ENCODE measurements at places on chromosomes 16 and 17.
A peak's percentile ranks its signal among the peaks of the same experiment; 100 is the strongest.

DNA sequence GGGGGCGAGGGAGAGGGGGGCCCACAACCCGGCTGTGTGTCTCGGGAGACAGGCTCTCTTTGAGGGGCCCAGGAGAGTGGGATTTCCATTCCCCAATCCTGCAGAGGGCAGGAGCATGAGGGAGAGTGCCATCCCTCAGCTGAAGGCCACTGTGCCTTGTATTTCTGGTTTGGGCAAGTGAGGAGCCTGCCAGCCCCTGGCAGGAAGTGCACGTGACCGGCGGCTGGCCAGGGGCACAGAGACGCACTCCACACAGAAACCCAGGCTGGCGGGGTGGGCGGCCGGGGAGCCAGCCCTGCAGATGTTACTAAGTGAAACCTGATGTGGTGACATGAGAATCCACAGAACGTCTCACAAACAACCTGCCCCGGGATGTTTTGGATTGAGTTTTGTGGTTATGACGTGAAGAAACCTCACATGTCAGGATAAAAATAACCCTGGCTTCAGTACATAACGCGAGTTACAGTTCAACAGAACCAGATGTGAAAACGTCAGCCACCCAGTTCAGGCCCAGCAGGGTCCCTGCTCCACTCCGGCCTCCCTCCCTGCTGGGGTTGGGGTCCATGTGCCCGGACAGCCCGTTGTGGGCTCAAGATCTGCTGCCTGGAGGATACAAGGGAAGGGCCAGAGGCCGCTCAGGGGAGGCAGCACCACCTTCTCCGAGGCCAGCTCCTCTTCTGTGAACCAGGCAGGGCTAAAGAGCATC, 51.7 kb upstream of the MTSS2 start:
- DNase-seq: peak; percentile 91

GRCh38 chr17:55230716-55231115, 34.0 kb upstream of the HLF start:
- no peak for DNase-seq

DNA sequence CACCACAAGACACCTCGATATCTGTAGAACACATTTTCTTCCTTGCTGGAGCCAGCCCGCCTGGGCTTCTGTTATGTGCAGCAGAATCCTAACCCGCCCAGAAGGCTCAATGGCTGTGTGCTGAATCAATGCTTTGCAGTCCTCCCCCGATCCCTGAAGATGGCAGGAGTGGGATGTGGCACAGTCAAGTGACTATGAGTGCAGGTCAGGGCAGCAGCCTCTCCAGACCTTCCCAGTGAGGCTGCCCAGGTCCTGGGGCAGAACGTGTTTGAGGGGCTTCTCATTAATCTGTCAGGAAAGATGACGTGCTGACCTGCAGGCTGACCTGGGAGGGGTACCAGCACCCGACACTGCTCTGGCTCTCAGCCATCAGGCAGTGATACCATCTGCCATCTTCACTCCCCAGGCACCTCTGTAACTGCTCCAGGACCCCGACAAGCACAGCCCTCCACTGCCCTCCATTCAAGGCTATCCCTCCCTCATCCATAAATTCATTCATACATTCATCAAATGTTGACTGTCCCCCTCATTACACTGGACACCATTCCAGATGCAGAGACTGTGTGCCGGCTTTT, 35.2 kb downstream of the LRRC75A start:
- no peak for DNase-seq

- peak; percentile 98 for DNase-seq
These were observed at the start of gene VAC14 for GRCh38 chr16:70800781-70801480. Gene VAC14 (minus strand): TSS chr16:70801158. CDS start chr16:70800900, 258 bp downstream.

DNA sequence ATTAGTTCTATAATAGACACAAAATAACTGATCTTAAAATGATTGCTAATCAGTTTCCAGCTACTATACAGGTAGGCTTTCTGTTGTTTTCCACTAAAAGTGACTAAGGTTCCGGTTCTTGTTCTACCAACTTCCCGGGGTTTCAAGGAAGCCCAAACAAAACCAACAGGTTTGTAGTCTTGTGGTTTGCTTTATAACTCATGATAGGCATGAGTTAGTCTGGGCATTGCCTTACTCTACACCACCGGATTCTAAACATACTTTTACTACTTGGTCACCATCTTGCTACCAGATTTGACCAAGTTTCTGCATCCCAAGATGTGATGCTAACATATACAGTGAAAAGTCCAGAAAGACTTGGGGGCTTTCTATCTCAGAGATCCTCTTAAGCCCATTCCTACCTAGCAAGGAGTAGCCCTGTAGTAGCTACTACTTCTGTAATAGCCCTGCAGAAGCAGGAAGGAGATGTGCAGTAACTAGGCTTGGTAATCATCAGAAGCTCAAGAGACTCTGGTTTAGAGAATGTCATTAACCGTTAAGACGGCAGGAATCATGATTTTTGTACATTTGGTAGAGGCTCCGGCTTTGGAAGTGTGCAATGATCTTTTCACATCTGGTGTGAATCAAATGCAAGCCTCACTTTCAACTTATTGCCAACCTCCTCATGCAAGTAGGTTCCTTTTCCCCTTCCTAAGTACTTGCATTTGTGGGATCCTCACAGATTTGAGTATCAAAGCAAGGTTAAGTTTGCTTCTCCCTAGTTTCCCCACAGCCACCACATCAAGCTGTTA, 1.6 kb downstream of the FAM117A start:
- DNase-seq: no peak

DNA sequence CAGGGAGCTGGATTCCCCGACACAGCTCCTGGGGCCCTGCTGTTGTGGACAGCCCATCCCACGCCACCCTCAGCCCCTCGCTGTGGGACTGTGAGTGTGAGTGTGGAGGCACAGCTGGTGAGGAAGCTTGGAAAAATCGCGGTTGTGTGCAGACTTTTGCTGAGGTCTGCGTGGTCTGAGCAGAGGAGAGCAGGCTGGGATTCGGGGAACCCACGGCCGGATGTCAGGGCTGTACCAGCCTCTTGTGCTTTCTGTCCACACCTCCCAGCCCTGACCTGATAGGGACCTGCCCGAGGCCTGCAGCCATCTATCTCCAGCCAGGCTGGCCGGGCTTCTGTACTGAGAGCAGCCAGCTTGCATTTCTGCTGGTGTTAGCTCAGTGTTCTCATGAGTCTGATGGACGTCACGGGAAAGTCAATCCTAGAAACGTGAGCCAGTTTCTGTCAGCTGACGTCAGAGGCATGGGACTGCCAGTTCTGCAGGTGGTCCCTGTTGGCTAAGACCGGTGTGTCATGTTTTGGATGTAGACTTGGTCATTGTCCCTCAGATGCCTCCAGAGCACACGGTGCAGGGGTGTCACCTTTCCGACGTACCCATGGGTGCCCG, 72.8 kb upstream of the ZNF750 start:
- no peak for DNase-seq

DNA sequence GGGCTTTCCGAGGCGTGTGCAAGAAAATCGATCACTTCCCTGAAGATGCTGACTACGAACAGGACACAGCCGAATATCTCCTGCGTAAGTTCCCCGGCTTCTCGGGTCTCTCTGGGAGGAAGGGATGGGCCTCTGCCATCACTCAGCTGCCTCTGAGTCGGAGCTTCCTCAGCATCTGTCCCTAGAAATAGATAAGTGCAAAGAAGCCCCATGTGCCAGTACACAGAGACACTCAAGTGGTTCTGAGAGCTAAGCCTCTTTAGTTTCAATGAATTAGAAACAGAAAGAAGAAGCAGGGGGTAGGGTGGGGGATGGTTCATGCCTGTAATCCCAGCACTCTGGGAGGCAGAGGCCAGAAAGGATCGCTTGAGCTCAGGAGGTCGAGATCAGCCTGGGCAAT, 90.6 kb downstream of the CACNG3 start:
- DNase-seq: no peak

DNA sequence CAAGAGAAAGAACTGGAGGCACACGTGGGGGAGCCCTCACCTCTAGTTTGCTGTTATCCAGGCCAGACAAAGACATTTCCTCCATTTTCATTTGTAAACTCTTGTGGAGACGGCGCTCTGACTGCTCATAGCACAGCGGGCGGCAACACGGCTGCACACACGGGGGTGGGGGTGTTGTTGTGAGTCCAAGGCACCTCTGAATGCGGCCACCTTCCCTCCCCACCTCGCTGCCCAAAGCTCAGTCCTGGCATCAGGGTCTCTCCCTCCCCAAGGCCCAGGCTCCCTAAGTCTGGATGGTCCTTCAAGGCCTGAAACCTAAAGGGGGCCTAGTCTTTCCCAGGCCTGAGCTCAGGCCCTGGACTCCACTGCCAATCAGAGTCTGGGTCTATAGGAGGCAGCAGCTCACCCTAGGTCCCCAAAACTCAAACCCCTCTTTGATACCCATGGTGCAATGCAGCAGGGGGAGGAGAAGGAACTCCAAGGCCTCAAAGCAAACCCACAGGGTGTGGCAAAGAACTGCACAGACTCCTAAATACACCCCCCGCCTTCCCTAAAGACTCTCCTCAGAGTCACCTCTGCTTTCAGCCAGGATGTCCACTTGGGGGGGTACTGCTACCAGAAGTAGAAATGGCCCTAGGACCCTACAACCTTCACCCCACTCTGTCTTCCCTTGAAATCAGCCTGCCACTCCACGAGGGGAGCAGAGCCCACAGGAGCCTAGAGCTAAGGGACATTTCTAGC, 1.5 kb downstream of the ATXN7L3 start:
- peak; percentile 74 for DNase-seq

- DNase-seq: no peak
These were observed 28.8 kb downstream of the SYT17 start for GRCh38 chr16:19196871-19197270.

GRCh38 chr17:83061586-83061985, 17.8 kb upstream of the METRNL start:
- no peak for DNase-seq

- DNase-seq: no peak
These were observed 223.1 kb upstream of the WSB1 start for GRCh38 chr17:27070836-27071235.

- DNase-seq: no peak
These were observed 127.8 kb upstream of the KCNJ16 start for GRCh38 chr17:69947027-69947759.

DNA sequence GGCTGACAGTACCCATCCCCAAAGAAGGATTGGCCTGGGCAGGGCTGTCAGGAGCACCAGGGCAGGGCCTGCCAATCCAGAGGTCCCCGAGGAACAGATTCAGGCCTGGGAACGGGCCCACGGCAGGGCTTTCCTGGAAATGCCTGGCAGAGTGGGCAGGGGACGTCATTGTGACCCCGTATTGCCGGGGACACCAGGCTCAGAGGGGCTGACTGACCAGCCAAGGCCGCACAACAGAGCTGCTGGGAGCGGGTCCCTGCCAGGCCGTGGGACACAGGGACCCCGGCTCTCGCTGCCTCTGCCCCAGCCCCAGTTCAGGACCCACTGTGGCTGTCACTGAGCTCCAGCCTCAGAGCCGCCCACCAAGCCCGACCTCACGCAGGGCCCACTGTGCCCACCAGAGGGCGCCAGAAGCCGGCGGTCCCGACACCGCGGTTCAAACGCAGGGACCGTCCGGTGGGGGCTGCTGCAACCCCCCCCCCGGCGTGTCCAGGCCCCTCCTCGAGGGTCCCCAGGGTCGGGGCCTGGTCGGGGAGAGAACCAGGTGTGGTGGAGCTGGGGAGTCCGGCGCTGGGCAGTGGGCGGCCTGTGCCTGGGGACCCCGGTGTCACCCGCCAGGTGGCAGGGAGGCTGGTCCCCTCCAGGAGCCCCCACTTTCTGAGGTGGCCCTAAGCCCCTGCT, 15.2 kb upstream of the SSTR5 start:
- peak; percentile 82 for DNase-seq

- DNase-seq: no peak
These were observed 1.1 kb downstream of the CLUAP1 start for GRCh38 chr16:3501783-3502400.

DNA sequence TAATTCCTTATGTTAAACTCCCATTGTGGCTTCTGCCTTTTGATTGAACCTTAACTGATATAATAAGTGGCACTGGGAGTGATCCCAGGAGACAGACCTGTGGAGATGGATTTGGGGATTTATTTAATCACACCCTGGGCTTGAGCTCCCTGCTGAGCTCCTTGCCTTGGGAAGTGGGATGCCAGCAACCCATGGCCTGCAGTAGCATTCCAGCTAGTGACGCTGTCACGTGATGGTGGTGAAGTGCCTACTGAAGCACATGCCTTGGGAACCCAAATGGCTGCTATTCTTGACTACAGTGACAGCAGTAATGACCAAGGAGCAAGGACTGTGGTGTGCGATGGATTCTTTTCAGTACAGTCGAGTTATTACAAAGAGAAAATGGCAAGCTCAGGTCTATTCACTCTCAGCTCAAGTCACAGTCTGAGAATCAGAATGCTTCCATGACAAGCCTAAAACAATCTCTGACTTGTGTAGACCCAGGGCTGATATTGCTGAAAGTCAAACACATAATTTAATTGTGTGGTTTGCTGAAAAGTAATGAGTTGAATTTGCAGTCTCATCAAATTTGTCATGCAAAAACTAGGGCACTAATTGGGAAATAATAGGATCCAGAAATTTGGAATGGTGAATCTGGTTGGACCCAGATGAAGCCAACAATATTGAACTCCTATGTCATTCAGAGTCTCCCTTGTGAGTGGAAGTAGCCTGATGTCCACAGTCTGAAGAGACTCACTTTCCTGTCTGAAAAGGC, 47.1 kb downstream of the BCL7C start:
- no peak for DNase-seq

- DNase-seq: no peak
These were observed 2.7 kb downstream of the SHCBP1 start for GRCh38 chr16:46618516-46618915.

- peak; percentile 44 for DNase-seq
These were observed 26.3 kb downstream of the GINS3 start for GRCh38 chr16:58418601-58419000.

- no peak for DNase-seq
These were observed 44.9 kb upstream of the DOC2B start for GRCh38 chr17:226108-227077.

DNA sequence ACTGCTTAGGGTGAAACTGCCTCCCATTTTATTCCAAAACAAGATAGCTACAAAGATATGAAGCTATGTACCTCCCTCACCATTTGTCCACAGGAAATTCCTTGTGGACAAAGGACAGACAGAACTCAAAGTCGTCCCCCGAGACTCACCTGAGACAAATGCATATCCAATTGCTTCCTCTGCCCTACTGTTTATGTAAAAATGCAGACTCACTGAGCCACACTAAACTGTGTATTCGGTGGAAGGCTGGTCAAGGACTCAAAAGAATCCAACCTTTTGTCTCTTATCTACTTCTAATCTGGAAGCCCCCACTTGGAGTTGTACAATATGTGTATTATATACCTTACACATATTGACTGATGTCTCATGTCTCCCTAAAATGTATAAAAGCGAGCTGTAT, 288.0 kb upstream of the ERCC4 start:
- no peak for DNase-seq

DNA sequence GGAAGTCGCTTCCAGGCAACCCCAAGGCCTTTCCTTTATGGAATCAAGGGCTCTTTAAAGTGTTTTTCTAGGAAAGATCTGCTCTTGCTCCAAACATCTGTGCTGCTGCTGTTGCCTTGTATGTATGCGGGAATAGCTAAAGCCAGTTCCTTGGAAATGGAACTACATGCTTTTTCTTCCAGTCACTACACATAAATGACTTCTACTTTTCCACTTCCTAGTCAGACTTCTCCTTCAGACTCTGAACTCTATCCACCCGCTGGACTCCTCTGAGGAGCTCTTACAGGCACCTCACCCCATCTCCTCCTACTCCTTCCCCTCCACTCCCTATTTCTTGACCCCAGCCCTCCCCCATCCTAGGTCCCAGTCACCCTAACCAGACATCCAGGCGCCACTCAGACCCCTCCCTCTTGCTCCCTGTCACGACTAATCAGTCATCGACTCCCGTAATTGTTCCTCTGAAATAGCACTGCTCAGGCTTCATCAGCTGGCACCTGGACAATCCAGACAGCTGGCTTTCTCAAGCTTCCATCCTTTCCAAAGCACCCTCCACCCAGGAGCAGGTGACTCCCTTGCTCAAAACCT, 15.0 kb upstream of the PEMT start:
- DNase-seq: no peak

All from GM13976 (cell line).